ENCODE measurements at places on chromosomes 6 and 20.

DNA sequence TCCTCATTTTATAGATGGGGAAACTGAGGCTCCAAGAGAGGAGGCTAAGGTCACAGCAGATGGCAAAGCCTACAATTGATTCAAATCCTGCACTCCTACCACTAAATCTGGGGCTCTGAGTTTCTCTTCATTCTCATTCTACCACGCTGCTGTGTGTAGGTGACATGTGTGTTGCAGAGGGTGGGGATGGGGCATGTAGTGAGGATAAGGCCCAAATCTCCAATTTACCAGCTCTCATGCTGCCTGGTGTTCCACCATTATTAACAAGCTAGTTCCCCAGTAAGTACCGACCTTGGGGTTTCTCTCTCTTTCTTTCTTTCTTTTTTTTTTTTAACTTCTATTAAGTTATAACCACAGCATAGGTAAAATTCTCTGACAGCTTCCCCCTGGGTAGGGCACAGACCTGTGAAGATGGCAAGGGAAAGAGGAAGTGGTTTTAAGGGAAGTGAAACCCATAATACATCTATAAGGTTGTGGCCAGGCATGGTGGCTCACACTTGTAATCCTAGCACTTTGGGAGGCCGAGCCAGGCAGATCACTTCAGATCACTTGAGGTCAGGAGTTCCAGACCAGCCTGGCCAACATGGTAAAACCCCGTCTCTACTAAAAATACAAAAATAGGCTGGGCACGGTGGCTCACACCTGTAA, 13.0 kb upstream of the MATN4 start:
- DNase-seq, result no peak

GRCh38 chr6:32086661-32087573, 22.2 kb downstream of the TNXB start:
- DNase-seq, result peak; percentile 73

GRCh38 chr6:5506597-5506996, 245.3 kb downstream of the FARS2 start:
- DNase-seq, result no peak

- DNase-seq, result no peak
Measured at GRCh38 chr6:137010128-137010718, 34.5 kb downstream of the IL20RA start.

DNA sequence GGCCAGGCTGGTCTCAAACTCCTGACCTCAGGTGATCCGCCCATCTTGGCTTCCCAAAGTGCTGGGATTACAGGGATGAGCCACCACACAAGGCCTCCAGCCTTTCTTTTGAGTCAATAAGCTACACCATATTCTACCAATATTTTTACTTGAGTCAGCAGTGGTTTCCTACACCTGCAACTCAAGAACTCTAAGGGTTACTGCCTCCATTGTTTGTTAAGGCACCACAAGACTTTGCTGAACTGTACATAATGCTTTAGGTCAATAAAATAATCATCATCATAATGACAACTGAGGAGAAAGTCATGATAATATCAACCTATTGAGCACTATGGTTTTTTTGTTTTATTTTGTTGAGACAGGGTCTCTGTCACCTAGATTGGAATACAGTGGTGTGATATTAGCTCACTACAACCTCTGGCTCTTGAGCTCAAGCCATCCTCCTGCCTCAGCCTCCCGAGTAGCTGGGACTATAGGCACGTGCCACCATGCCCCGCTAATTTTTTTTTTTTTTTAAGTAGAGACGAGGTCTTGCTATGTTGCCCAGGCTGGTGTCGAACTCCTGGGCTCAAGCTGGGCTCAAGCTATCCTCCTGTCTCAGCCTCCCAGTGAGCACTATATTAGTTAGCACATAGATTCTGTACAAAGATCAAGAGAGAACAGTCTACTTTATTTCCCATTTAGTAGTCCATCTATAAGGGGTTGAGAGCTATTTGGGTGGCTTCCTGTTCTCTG, 34.9 kb upstream of the ZMYND8 start:
- no peak for DNase-seq

DNA sequence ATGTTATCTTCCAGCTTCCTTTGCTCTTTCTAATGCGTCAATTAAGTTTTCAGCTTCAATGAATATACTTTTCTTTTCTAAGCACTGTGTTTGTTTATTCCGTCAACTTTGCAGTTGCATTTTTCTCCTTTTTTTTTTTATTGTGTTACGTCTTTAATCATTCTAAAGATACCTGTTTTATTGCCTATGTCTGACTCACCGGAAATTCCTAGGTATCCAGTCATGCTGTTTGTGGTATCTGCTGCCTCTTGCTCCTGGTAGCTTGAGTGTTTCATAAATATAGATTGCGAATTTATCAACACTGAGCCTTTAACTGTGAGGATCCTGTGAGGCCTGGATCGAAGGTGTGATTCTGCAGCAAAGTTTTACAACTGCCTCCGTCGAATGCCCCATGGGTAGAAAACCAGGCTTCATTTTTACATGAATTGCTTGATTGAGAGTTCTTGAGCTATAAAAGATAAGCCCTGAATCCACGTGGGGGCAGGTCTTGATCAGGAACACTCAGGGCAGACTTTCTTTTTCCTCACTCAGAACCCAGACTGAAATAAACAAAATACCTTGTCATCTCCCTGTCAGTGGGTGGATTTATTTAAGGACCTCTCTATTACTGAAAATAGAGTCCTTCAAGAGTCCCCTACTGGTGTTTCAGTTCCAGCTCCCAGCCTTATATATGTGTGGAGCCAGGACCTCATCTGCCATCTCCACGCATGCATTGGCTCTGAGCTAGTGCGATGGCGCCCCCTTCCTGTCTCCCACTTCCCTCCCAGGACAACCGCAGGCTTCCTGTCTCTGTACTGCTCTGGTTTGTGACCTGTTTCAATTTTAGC, 60.1 kb upstream of the LRRC1 start:
- DNase-seq, result peak; percentile 74

- no peak for DNase-seq
Measured at GRCh38 chr6:93962566-93962965, 543.2 kb upstream of the EPHA7 start.

- peak; percentile 72 for DNase-seq
Measured at GRCh38 chr20:59933849-59934585, 580 bp upstream of the SYCP2 start.

- no peak for DNase-seq
Measured at GRCh38 chr6:158584236-158584651, 24.4 kb downstream of the TMEM181 start.

DNA sequence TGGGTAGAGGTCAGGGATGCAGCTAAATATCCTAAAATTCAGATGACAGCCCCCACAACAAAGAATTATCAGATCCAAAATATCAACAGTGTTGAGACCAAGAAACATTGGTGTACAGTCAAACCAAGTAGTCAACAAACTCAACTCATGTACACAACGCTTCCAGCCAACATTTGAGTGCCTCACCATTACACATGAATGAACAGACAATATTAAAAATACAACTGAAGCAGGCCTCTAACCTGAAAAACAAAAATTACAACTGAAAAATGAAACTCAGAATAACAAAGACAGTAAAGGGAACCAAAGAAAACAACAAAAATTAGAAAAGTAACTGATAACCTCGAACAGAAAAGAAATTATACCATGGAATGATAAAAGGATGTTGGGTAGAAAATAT, 46.2 kb downstream of the HACE1 start:
- no peak for DNase-seq

DNA sequence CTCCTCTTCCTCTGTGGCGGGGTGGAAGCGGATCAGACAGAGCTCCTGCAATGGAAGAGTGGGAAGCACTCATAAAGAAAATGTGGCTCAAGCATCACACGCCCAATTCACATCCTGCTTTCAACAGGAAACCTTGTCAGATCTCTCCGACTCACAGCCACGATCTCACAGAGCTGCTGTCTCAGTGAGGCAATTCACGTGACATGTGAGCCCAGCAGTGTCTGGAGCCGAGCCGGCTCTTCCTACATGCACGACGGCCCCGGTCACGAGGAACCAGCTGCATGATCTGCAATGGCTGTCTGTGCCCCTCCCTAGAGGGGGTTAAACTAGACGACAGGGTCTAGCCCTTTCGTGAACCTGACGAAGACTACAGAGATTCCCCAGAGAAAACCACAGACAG, 29.5 kb upstream of the TCFL5 start:
- DNase-seq, result peak; percentile 23

DNA sequence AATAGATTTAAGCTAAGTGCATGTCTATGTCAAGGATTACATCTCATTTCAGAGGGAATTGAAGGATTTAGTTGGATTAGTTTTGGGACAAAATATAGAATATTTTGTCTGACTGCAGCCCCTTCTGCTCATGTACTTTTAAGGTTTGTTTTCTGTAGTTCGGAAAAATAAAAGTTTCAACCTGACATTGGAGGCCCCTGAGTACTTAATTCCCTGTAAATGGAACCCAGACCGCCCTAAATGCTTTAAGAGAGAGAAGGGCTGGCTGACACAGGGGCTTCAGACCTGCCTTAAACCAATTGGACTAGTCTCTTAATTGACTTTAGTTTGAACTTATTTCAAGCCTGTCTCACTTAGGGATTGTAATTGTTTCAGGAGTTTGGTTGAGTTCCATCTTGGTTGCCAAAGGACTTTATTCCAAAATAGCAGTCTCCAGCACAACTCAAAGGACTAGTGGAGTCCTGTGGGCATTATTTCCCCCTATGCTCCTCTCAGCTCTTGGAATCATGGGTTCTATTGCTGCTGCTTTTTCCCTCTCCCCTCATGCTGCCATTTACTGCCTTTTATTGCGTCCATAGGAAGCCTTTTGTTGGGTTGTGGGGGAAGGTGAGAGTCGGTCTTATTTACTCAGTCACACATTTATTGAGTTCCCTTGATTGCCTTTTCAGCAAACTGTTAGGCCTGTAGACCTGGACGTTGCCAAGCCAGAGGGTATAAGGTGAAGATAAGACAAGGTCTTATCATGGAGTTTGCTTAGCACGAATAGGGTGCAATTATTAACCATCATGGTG, 14.5 kb downstream of the BRD2 start:
- no peak for DNase-seq

DNA sequence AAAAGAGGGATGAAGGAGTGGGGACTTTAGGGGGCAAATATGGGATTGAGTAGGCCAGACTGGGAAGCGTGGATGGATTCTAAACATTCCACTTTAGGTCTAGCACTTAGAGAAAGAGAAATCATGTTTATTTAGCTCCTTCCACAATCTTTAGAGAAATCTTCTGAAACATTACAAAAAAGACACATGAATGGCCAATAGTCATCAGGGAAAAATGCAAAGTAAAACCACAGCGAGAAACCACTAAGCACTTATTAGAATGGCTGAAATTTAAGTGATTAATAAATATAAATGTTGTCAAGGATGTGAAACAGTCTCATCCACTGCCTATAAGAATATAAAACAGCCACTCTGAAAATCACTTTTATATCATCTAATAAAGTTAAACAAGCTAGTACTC, 46.9 kb downstream of the HLA-A start:
- peak; percentile 22 for DNase-seq

Data from fibroblast of skin of right biceps (primary cell).